Tracheal epithelial cell (primary cell): ENCODE measurements at places on chromosomes 2 and 18. TPM values are rescaled to one million over a fixed set of nuclear protein-coding genes. Genes with fewer than 3 reads are reported as not detected.

The MOGAT1 gene
- not detected in 2 replicates for total RNA-seq

The LRRC30 gene
- total RNA-seq = not detected in 2 replicates

The MAP2 gene
- total RNA-seq = 5.3 and 8.7 TPM in 2 replicates

The PDE11A gene
- 0.48 TPM in 1 of 2 replicates, not detected in the other for total RNA-seq

The MAPRE2 gene
- 0.43 and 1.9 TPM in 2 replicates for total RNA-seq

The ST6GAL2 gene
- under 0.01 TPM in 1 of 2 replicates, not detected in the other for total RNA-seq

The HAAO gene
- not detected in 2 replicates for total RNA-seq

The NT5C1B gene
- total RNA-seq = not detected in 2 replicates
